Neural progenitor cell (in vitro differentiated cells): ENCODE measurements at places on chromosomes 7 and 10.

- no peak for DNase-seq
Observed at GRCh38 chr7:95264363-95264891, 59.9 kb downstream of the PON1 start.

DNA sequence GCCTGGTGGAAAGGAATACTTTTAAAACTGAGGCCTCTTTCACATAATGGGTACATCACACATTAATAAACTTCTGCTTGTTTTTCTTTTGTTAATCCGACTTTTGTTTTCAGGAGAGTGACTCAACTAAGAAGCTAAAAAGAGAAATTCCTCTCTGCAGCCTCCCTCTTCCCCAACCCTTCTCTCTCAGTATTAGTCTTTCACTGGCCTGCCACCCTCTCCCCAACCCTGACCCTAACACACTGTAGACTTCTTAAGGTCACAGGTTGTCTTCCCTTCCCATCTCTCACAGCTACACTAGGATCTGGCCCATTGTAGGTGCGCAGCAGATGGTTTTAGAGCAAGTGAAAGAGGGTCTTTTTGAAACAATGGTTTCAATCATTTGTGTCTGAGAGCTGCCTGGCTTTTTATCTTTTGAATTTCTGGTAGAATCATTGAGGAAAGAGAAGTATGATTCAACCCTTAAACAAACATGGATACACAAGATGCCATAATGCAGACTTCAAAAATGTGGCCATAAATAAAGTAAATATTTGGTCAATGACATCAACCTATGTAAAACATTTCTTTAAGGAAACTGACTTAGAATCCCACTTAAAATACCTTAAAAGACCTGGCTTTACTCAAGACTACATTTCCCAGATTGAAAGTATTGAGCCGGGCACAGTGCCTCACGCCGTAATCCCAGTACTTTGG is 17.9 kb upstream of the FFAR4 start:
- DNase-seq, result no peak

DNA sequence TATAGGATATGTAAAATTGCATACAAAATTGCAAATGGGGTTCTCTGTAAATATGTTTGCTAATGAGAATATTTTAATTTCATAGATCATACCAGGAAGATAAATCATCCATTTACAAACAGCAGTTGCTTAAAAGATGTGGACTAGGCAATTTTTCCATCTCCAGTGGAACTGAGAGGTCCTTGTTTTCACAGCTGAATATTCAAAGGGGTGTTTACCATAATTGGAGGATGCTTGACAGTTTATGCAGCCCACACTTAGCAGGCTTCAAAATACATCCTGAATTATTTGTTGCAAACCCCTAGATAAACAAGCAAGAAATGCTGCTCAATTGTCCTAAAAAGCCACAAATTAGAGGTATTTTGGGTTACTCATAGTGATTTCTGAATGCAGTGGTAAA is 69.9 kb downstream of the ADARB2 start:
- no peak for DNase-seq

GRCh38 chr7:150927956-150928344 is 50.2 kb downstream of the KCNH2 start:
- DNase-seq, result no peak

DNA sequence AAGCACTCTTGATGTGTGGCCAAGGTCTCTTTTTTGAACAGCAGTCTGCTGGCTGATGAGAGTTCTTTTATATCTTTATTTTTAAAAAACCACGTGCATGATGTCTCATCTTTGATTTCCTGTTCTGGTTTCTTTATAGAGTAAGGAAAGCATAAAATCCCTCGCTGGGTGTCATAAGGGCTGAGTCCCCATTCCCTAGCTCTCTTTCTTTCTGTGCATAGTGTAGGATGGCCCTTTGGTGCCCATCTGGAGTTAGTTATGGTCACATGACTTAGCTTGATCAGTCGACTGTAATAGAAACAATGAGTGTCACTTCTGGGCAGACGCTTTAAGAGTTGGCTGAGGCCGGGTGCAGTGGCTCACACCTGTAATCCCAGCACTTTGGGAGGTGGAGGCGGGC is 38.5 kb downstream of the GHRHR start:
- DNase-seq, result no peak

GRCh38 chr10:78927257-78927995 is 141.3 kb upstream of the ZMIZ1 start:
- DNase-seq, result no peak

DNA sequence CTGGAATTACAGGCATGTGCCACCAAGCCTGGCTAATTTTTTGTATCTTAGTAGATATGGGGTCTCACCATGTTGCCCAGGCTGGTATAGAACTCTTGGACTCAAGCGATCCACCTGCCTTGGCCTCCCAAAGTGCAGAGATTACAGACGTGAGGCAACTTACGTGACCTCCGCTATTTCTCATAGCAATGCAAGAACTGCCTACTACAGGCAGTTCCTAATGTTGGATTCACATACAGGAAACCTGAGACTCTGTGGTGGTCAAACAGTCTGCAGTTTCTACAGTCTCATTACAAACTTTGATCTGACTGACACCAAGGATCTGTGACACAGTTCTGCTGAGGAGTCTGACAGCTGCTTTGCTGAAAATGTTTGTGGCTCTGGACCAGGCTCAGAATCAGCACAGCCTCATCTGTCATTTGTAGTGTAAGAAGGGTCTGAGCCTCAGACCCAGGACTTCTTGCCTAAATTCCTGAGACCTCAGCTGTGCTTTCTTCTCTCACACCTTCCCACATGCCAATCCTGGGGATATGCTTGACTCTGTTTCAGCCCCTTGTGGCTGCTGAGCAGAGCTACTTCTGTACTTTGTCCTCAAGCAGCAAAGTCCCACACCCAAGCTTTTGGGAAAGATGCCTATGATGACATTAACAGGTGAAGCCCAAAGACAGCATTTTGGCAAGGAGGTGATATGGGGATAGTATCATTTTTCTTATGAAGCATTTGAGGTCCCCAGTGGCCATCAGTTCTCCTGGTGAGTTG is 48.0 kb upstream of the CYP2C9 start:
- no peak for DNase-seq

- DNase-seq, result no peak
Observed at GRCh38 chr7:140039066-140039465, 23.7 kb downstream of the PARP12 start.

DNA sequence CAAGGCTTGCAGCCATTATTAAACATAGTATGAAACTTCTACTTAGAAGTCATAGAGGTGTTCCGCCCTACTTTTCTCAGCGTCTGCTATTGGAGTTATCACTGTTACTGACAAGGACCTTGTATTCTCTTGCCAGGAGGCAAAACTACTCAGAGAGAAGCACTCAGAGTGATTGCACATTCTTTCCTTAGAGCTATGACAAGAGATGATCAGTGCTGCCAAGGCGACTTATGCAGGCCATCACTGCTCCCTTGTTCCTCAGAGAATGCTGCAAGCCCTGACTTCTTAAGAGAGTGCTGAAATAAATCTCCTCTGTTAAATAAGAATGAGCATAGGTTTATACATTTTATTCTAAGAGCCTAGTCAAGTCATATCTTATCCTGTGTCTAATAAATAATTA is 534.6 kb upstream of the PHF14 start:
- no peak for DNase-seq

- DNase-seq, result peak; percentile 45
Observed at GRCh38 chr7:151863386-151864079, 13.4 kb downstream of the PRKAG2 start.

DNA sequence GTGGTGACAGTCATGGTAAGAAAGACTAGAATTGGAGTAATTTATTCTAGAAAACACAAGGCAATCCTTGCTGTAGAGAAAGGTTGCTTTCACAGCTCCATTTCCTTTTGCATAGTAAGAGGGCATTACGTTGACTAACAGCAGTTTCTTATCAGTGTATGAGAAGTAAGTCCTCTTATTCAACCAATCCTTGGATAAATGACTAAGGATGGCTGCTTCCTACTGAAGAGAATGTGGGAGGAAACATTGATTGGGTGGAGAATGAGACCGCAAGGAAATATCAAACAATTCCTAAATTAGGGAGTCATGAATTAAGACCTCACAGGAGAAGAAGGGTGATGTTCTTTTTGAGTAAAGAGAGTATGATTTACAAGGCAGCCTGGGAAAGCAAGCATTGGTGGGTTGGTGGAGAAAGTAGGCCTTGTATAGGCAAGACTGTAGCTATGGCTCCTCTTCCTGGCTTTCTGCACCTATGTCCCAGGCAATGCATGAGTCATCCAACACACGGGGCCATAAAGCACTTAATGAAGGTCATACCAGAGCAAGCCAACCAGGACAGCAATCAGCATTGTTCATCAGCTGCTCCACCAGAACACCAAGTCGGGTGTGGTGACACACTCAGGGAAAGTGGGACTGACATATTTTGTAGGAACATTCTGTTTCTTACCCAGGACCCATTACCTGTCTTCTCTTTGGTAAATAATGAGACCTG is 5.6 kb downstream of the MGAM start:
- no peak for DNase-seq

DNA sequence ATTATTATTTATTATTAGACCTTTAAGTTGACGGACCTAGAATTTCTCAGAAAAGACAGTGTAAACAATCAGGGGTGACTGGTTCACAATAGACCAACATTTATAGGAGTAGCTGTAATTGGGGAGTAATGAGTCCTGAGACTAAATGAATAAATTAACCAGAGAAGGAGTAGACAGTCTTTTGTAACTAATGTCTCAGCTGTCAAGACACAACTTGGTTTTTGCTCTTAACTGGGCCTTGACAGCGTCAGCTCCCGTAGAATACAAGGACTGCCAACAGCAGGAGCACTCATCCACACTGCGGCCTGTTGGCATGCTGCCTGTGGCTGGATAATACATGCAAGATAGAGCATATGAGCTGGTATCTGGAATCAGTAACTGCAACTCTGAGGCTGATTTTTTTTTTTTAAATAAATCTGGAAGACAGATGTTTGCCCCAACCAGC is 123.9 kb downstream of the CACNA2D1 start:
- peak; percentile 42 for DNase-seq

DNA sequence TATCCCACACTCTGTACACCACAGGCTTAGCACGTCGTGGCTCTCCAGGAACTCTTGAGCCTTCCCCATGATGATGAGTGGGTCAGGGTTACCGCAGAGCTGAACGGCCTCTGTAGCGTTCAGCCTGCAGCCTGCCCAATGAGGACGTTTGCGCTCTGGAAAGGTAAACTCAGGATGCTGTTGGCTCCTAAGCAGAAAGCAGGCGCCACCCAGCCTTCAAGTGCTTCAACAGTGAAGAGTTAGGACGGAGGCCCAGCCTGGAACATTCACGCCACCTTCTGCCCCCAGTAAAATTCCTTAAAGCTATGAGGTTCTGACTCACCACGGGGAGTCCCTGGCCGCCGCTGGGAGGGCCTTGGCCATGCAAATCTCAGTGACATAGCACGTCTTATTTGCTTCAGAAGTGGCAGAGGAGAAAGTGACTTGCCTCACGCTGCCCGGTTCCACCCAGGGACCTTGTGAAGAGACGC is 161.5 kb upstream of the SH2B2 start:
- peak; percentile 49 for DNase-seq

DNA sequence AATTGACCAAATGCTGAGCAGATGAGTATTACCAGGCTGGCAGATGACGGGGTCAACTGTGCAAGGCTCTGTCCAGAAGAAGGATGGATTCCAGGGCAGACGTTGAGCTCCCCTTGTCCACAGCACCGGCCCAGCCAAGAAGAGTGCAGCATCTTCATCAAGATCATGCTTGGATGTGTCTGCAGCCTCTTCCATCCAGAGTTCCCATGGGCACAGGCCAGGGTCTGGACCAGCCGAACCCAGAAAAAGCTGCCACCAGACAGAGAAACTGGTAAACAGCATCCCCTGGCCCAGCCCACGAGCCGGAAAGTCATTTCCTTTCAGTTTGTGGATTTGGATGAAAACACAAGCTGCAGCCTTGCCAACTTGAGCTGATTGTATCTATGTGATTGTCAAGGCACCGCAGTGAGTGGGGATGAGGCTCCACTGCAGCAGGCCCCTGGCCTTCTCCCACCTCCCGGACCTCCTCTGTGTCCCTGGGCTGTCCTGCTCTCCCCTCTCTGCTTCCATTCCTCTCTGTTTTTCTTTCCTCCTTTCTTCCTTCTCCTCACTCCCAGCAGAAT is 321.8 kb downstream of the TCERG1L start:
- DNase-seq, result no peak

GRCh38 chr7:47441796-47442604 is 139.9 kb downstream of the TNS3 start:
- no peak for DNase-seq

- DNase-seq, result no peak
Observed at GRCh38 chr7:146214842-146215241, 98.2 kb downstream of the CNTNAP2 start.

- DNase-seq, result no peak
Observed at GRCh38 chr7:158751751-158752150, 47.1 kb upstream of the NCAPG2 start.

GRCh38 chr10:65265451-65265954 is 1660.3 kb upstream of the LRRTM3 start:
- DNase-seq, result no peak

GRCh38 chr10:91549262-91549661 is 83.6 kb downstream of the PPP1R3C start:
- no peak for DNase-seq

- DNase-seq, result no peak
Observed at GRCh38 chr7:139139150-139139549, 29.6 kb upstream of the ZC3HAV1 start.

- no peak for DNase-seq
Observed at GRCh38 chr10:115801992-115802391, 471.0 kb downstream of the GFRA1 start.

DNA sequence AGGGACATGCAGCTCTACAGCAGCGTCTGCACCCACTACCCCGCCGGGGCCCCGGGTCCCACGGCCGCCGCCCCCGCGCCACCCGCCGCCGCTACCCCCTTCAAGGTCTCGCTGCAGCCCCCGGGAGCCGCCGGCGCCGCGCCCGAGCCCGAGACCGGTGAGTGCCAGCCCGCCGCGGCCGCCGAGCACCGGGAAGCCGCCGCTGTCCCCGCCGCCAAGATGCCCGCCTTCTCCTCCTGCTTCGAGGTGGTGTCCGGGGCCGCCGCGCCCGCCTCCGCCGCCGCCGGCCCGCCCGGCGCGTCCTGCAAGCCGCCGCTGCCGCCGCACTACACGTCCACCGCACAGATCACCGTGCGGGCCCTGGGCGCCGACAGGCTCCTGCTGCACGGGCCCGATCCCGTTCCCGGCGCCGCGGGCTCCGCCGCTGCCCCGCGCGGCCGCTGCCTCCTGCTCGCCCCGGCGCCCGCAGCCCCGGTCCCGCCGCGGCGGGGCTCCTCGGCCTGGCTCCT is 631 bp downstream of the OTUD1 start:
- DNase-seq, result peak; percentile 63

GRCh38 chr7:82263920-82264782 is 179.4 kb downstream of the CACNA2D1 start:
- DNase-seq, result no peak

DNA sequence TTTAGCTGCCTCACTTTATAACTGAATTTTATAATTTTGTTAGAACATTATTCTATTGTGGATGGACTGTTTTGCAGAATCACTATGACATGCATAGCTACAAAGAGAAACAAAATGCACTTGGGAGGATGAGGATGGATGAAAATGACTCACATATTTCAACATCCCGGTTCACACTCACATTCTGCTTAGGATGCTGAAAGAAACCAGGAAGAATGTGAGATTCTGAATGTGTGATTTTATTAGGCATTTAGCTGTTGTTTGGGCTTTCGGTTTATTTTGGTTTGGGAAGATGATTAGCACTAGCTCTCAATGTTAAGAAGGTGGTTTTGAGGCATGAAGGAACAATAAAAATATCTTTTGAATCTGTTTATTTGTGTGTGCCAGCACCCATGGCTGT is 235.5 kb downstream of the SEMA3E start:
- DNase-seq, result no peak
